ENCODE measurements at places on chromosomes 2 and 18.

GRCh38 chr2:67268797-67269196 is 128.3 kb upstream of the ETAA1 start:
- no peak for DNase-seq

GRCh38 chr2:42602218-42602875 is 33.9 kb downstream of the MTA3 start:
- DNase-seq, result no peak

- DNase-seq, result no peak
Observed at GRCh38 chr2:233303252-233303651, 4.4 kb upstream of the SAG start.

GRCh38 chr2:85770786-85771409 is 17.1 kb downstream of the ATOH8 start:
- no peak for DNase-seq

- no peak for DNase-seq
Observed at GRCh38 chr2:9390151-9390850, 33.0 kb downstream of the ITGB1BP1 start.

DNA sequence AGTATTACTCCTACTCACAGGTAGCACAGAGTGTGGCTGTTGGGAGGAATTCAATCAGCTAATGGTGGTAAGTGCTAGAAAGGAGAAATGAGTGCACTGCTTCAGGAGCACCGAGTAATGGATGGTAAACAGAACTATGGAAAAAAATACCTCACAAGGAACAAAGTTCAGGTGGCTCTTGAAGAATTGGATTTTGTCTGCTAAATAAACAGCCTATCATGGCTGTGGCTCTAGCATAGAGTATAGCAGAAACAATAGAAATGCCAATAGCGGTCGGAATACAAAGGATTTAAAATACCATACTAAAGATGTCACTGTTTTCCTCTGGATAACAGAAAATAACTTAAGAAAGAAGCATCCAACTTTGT is 482.5 kb downstream of the NUP35 start:
- DNase-seq, result no peak

- no peak for DNase-seq
Observed at GRCh38 chr2:37388074-37388473, 43.6 kb downstream of the QPCT start.

GRCh38 chr2:71961289-71962027 is 186.2 kb downstream of the CYP26B1 start:
- DNase-seq, result no peak

- no peak for DNase-seq
Observed at GRCh38 chr2:56102866-56103265, 80.9 kb upstream of the CCDC85A start.

GRCh38 chr2:12737738-12738485 is 21.2 kb downstream of the TRIB2 start:
- no peak for DNase-seq

GRCh38 chr2:239198221-239198620 is 202.6 kb downstream of the HDAC4 start:
- DNase-seq, result no peak

GRCh38 chr2:119575439-119575838 is 31.2 kb downstream of the CFAP221 start:
- DNase-seq, result no peak

GRCh38 chr2:86697551-86698104 is 22.5 kb upstream of the RMND5A start:
- no peak for DNase-seq

GRCh38 chr2:932320-933115 is 18.1 kb upstream of the SNTG2 start:
- DNase-seq, result no peak

Measured in CD4-positive, alpha-beta T cell treated with Interleukin-15 for 4 hours (primary cell).